ENCODE measurements at places on chromosomes 7 and 10.

DNA sequence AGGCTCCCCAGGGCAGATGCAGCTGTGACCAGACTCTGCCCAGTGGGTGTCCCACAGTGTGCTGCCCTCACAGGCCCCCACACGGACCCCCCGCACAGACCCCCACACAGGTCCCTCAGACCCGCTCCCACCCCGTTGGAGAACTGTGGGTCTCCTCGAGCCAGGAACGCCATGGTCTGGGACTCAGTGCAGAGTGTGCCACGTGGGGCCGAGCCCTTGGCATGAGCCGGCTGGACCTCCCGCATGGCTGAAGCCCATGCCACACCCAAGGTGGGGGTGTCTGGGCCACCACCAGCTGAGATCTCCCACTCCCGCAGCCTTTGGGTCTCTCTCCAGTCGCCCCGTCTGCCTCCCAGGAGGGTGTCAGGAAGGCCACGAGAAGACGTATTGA is 34.3 kb downstream of the JAKMIP3 start:
- no peak for DNase-seq

DNA sequence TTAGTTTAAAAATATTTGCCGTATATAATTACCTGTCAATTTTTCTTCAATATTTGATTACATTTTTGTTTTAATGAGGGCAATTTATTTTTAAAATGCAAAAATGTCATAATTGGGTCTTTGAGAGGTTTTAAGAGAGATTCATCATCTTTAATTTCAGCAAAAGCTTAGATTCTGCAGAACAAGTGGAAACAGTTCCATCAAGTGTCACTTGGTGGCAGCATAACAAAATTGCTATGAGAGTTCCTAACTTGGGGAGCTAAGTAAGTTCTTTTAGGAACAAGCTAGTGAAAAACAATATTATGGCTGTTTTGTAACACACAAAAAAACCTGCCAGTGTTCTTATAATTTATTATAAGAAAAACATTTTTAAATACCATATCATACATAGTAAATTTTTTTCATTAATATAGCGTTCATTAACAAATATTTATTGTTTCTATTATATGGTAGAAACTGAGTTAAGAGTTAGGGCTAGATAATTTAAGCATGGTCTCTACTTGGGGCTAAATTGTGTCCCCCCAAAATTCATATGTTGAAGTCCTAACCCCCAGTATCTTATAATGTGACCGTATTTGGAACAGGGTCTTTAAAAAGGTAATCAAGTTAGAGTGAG is 155.2 kb downstream of the MAGI2 start:
- peak; percentile 77 for DNase-seq

DNA sequence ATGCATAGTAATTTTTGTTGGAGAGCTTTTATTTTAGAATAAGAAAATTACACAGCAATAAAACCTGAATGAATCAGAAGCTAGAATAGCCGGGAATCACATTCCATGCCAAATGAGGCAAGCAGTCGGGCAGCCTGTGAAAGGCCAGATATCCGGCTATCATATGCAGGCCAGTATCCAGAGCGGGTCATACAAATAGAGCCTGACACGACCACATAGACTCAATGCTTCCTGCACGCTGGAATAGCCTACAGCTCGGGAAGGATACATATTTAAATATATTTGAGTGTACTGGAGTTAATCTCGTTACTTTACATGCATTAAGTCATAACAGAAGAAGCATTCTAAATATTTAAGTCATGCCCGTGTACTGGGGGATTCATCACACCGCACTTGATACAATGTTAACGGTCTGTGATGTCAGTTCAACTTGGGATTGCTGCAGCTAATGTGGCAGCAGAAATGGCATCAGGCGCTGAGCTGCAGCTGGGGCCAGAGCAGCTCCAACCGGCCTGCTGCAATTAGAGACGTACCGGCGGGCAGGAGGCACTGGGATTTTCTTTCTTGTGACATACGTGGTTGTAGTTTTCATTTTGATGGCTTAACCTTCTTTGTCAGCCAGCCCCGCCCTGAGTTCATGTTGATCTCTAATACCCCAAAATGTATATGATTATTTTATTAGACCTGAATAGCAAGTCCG is 112.0 kb downstream of the EBF3 start:
- no peak for DNase-seq

GRCh38 chr7:31991846-31992245 is 78.4 kb downstream of the PDE1C start:
- no peak for DNase-seq

GRCh38 chr7:29319719-29320521 is 125.3 kb downstream of the CHN2 start:
- DNase-seq, result peak; percentile 80

Measured in NCI-H69 (cell line).